ENCODE measurements at places on chromosomes 5 and 9.

GRCh38 chr5:174799121-174799520, 74.7 kb downstream of the MSX2 start:
- DNase-seq, result no peak

DNA sequence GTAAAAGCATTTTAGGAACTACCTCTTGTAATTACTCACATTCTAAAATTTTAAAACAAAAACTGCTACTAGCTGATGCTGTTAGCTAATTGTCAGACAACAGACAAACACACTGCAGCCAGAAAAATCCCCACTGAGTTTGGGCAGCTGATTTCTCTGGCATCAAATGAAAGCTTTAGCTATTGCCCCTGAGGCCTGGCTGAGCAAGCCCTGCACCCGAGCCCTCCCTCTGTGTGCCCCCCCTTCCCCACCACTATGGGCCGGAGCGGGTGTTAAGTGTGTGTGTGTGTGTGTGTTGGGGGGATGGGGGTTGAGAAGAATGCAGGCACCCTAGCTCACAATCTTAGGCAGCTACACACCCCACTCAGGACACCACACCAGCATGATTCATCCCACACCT, 2.4 kb downstream of the NEUROG1 start:
- no peak for DNase-seq

GRCh38 chr9:121569266-121569648, 69.6 kb upstream of the GGTA1 start:
- no peak for DNase-seq

GRCh38 chr5:38622723-38623129, 66.3 kb upstream of the LIFR start:
- DNase-seq, result no peak

DNA sequence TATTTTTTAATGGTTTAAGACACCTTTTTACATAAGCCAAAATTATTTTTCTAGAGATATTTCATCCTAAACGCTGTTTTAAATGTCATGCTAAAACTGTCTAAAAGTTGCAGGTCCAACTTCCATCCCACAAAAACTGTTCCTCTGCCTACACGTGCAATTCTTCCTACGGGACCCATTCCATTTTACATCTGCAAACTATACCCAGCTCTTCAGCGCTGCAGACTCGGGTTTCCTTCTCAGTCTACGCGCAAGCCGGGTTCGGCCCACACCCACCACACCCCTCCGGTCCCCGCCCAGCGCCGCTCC, 8.7 kb downstream of the RANBP6 start:
- no peak for DNase-seq

DNA sequence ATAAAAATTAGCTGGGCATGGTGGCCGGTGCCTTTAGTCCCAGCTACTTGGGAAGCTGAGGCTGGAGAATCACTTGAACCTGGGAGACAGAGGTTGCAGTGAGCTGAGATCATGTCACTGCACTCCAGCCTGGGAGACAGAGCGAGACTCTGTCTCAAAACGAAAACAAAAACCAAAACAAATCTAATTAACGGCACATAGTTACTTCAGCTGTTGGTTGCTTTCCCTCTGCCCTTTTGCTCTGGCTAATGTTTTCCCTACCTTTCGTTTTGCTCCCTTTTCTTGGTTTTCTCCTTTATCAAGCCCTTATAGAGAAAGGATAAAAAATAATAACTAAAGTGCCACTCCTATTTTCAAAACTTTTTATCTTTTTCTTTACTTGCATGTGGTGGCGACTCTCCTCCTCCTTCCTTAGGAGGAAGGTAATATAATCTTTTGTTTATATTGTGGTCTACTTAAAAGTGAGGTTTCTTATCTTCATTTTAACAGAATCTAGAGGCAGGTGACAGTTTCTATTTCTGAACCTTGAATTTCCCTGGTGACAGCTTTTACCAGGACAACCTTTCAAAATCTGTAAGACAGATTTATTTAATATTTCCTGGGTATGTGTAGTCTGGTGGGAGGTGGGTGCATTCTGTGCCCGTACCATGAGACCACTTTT, 125.4 kb downstream of the ARHGEF28 start:
- no peak for DNase-seq

DNA sequence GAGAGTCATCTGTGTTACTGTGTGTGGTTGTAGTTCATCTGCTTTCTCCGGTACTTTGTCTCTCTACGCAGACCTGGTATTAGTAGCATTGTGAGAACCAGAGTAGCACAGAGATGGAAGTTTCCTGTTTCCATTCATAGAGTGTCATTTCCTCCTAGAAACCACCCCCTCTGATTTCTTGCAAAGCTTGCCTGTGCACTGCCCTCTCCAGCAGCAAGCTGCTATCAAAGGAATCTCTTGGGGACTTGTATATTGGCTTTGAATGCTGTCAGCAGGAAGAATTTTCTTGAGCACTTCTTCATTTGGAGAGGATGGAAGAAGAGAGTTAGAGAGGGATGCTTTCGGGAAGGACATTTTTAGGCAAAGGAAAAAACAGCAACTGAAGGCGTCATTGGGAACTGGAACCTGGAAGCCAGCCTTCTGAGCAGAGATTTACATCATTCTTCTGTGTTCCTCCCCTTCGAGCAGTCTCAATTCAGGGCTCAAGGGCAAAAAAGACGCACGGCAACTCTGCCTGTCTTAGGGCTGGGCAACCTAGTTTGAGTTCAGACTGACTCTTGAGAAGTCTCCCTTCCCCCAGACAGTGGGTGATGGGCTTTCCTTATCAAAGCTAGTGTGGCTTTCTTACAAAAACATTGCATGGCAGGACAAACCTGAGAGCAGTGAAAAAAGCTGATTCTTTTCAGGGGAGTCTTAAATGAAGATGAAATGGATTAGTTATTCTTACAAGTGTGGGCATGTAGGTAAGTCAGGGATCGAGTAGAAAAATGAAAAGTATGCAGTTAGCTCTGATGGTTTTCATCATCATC, 226.3 kb downstream of the AOPEP start:
- no peak for DNase-seq

DNA sequence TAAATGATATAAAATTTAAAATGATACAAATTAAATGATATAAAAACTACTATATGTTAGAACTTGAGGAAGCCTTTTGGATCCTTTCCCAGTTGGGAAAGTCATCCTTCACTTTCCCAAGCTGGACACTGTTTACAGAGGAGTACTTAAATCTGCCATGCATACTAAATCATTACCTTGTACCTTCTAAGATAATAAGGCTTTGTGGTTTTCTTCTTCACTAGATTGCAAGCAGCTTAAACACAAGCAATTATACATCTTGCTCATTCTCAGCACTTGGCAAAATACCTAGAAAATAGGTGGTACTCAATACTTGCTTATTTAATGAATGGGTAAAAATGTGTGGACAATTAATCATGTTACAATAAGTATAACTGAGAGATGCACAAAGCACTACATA, 666.8 kb downstream of the PTPRD start:
- DNase-seq, result no peak

DNA sequence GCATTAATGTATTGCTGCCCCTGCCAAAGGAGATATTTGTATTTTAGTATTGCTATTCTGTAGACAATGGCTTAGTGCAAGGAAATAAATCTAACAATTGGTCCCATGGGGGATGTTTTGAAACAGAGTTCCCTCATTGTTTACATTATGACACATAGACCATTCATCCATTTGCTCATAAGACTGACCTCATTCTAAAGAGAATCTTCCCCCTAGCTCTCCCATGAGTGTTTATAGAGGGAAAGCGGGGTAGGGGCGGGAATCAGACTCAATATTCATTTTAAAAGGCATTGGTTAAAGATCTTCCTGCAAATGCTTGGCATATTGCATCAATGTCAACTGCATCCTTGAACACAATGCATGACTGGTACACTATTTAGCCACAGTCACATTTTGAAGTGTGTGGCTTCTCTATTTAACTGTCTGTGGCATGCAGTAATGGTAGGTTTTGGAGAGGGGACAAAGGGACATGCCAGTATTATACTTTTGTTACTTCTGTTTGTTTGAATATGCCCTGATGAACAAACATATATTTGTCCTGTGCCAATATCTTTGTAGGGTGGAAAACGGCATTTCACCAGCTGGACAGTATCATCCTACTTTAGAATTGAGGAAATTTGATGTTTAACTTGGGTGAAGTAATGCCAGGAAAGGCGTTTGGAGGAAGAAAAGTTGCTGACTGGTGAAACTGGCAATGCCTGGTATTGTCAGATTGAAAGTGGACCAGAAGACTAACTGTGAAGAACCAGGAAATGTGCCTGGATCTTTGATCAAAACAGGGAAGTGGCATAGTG, 84.1 kb upstream of the MEGF10 start:
- no peak for DNase-seq

GRCh38 chr5:149940941-149941644, 3.5 kb downstream of the PDE6A start:
- DNase-seq, result no peak

- DNase-seq, result peak; percentile 42
Measured at GRCh38 chr9:84343111-84343521, 2.6 kb upstream of the SLC28A3 start.

GRCh38 chr9:121453232-121453892, 46.3 kb downstream of the GGTA1 start:
- no peak for DNase-seq

GRCh38 chr9:130932255-130933079, 6.6 kb downstream of the FIBCD1 start:
- peak; percentile 66 for DNase-seq

GRCh38 chr5:73701566-73701965, 75.6 kb downstream of the ARHGEF28 start:
- no peak for DNase-seq

DNA sequence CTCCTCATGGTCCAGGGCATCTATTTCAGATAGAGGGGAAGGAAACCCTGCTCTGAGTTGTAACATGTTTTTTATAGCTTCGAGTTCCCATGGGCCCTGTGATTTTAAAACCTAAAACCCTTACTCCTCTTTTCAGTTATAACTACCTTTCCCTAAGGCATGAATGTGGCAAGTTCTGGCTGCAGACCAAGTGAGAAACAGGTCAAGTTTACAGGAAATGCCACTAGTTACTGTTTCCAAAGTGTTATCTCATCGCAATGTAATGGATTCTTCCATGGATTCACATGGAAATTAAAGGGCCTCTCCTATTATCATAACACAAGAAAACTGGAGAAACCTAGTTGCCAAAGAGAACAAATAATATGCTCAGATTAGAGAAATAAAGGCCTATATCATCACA, 574.5 kb upstream of the GRAMD2B start:
- DNase-seq, result no peak

DNA sequence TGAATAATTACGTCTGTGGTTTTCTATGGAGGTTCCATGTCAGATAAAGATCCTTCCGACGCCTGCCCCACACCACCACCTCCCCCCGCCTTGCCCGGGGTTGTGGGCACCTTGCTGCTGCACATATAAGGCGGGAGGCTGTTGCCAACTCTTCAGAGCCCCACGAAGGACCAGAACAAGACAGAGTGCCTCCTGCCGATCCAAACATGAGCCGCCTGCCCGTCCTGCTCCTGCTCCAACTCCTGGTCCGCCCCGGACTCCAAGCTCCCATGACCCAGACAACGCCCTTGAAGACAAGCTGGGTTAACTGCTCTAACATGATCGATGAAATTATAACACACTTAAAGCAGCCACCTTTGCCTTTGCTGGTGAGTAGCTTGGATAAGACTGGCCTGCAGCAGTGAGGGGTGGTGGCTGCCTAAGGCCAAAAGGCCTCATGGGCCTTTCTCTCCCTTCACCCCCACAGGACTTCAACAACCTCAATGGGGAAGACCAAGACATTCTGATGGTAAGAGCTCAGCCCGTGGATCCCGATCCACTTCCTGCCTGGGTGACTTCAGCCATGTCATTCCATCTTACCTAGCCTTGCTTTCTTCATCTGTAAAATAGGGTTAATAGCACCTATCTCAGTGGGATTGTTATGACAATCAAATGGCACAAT, at the start of gene IL3:
Gene IL3, plus strand, starts transcription at position 155 of the 661 bp plus-strand sequence. Its CDS starts 52 bp downstream, at position 207.
- no peak for DNase-seq

DNA sequence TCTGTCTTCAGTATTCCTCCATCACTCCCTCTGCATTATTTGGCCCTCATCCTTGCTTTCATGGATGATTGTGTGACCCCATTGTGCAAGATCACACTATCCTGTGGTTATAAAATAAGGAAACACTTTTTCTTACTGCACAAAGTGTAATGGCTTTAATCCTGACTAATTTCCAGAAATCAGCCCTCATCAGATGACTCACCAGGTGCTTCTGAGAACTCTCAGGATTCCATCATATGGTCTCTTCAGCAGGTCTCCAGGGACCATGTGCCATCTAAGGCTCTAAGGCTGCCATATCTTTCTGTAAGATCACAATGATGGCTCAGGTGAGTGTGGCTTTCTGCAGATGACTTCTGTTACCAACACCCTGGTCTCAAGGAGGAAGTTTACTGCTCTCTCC, 27.3 kb upstream of the FER start:
- no peak for DNase-seq

DNA sequence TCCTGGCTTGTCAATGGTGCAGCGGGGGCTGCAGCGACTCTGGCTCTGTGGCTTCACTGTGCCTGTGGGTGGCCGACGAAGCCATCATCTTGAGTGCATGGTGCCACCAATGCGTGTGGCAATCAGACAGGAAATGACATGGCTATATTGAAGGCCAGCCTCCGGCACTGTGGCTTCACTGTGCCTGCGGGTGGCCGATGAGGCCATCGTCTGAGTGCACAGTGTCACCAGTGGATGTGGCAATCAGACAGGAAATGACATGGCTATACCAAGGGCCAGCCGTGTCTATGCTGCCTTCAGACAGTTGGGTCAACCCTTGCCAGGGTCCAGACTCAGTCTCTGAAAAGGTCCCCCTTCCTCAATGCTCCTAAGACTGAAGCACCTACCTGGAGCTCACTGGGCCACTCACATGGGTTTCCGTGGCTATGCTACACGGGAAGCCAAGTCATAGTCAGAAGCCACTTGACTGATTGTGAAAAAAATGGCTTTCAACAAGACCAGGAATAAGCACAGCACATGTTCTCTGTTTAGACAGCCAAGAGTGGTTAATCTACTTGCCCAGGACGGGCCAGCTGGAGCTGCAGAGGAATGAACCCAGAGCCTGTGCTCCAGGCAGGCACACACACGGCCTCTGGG, 67.5 kb upstream of the S1PR3 start:
- no peak for DNase-seq

- peak; percentile 12 for DNase-seq
Measured at GRCh38 chr5:37043693-37044092, 167.1 kb downstream of the NIPBL start.

- no peak for DNase-seq
Measured at GRCh38 chr5:111389390-111390082, 122.8 kb downstream of the STARD4 start.

- no peak for DNase-seq
Measured at GRCh38 chr5:56012281-56012963, 17.7 kb upstream of the IL6ST start.

GRCh38 chr5:31758803-31759425, 120.0 kb downstream of the PDZD2 start:
- DNase-seq, result no peak

- DNase-seq, result no peak
Measured at GRCh38 chr5:1868886-1869475, 13.7 kb downstream of the IRX4 start.

All from ELF-1 (cell line).